Germinal center (tissue), 1 donor: ENCODE measurements at places on chromosomes 5 and 9.

DNA sequence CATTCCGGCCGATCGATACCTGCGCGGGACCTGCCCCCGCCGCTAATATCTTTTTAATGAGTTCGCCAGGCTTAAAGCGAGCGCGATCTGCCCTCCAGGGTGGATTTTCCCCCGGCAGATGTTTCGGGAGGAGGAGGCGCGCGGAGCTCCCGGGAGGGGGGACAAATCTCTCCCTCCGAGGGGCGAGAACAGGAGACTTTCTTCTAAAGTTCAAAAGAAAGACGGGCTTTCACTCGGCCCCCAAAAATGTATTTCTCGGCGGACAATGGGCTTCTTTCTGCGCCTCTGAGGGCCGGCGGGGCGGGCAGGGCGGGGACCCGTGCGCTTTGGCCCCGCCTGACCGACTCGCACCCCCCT is 4.1 kb upstream of the PRDM12 start:
- DNase-seq: no peak

DNA sequence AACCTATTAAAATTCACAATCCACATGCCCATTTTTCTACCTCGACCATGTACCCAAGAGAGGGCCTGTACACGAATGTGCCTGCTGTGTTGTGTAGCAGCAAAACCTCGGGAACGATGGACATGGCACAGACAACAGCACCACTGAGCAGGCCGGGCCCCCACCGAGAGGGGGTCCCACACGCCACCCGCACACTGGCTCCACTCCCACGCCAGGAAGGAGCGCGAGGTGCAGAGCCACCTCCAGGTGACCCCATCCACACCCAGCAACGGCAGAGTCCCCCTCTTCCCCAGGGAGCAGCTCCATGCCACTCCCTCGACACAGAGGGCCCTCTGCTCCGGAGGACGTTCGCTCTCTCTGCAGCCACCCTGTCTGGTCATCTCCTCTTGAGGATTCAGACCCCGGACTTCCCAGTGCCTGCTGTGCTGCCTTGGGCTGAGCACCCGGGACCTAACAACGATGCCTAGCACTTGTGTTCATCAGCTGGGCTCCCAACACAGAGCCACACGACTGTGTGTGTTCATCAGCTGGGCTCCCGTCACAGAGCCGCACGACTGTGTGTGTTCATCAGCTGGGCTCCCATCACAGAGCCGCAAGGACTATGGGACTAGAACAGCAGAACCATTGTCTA is 25.3 kb upstream of the ADAMTS2 start:
- no peak for DNase-seq

GRCh38 chr5:79456890-79457583 is 56.9 kb downstream of the HOMER1 start:
- DNase-seq: no peak

DNA sequence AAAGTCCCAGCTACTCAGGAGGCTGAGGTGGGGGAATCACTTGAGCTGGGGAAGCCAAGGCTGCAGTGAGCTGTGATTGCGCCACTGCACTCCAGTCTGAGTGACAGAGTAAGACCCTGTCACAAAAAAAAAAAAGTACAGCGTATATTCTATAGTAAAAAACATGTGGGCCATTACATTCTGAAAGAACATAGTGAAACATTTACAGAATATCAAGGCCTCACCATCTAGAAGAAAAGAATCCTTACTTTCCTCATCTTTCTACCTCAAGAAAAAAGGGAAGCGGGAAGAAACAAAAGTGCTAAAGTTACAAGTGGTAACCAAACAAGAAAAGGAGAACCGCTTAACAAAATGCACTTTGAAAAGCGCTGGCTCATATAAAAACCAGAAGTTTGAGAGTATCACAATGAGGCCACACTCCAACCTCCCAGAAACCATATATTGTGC is 5.7 kb upstream of the SYK start:
- DNase-seq: no peak

DNA sequence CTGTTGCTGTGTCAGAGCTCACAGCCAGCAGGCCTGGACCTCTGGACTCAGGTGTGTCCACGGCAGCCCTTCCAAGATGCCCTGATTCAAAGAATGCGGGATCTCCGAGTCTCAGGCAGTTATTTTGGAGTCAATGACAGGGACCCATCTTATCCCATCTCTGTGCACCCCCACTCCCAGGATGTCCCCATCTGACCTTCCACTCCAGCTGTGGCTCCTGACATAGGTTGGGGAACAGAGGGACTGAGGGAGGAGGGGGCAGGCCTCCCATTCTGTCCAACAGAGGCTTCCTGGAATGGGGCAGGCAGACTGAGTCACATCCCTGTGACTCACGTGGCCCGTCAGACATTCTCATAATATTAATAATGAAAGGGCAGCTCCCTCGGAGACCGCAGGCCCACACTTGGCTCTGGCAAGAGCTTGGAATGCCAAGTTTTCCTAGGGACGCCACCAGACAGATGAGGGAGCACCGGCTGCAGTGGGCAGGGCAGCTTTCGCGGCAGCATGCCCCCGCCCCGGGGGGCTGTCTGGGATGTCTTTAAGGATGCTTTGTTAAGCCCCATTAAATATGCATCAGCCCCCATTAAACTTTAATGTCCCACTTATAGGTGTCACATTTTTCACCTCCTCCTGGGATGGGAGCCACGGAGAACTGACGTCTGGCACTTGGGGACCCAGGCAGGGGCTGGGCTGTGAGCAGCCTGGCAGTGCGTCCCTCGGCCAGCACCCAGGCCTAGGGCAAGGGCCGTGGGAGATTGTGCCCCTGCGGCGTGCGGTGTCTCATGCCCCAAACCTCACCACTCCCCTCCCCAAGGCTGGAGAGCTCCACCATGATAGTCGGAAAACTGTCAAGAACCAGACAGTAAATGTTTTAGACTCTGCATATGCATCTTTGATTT is 23.6 kb upstream of the FIBCD1 start:
- DNase-seq: no peak

DNA sequence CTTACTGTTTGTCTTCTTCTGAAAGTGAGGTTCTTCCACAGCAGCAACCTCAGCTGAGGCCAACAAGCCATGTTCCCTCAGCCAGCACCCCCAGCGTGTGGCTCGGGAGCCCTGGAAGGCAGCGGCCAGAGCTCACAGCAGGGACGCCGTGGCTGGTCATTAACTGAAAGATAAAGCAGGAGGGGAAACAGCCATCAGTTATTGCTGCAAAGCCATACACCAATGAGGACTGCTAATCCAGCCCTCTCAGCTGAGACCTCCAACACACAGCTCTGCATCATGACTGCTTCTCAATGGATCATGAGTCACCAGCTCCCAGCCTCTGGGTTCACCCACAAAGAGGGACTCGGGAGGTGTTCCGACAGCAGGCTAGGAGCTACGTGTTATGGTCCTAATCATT is 24.3 kb downstream of the ABCA1 start:
- no peak for DNase-seq

- DNase-seq: no peak
Observed at GRCh38 chr9:94111446-94111845, 27.2 kb downstream of the PTPDC1 start.

DNA sequence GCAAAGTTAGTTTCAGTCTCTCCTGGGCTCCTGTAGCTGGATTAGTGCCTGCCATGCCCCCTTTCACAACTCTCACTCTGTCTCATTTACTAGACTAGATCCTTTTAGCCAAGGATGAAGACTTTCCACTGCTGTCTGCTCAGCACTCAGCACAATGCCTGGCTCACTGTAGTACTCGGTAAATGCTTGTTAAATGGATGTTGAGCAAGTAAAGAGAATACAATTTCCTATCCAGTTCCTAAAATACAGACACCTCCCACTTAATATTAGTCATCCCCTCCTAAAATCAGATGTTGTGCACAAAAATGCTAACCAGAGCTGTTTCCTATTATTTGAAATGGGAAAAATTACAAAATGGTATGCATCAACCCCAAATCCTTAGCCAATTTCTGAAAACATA is 195.8 kb downstream of the SREK1 start:
- no peak for DNase-seq

DNA sequence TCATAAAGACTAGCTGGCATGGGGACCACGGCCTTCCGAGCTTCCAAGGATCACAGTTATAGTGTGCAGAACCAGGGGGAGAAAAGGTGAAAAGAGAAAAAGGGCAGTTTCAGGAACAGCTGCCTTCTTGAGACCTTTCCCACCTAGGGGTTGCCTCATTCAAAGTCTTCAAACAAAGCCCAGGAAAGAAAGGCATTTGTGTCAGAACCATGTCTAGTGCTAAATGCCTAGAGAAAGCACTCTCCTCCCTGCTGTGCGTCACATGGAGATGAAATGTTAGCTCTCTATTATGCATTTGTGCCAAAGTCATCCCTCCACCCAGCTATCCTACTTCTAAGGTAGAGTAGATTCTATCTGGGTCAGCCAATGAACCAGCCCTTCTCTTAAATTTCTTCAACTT is 1037.3 kb upstream of the WWC1 start:
- DNase-seq: no peak

GRCh38 chr5:67021521-67021920 is 175.1 kb downstream of the CD180 start:
- DNase-seq: no peak

- DNase-seq: no peak
Observed at GRCh38 chr5:169781420-169782345, 144.6 kb downstream of the DOCK2 start.

DNA sequence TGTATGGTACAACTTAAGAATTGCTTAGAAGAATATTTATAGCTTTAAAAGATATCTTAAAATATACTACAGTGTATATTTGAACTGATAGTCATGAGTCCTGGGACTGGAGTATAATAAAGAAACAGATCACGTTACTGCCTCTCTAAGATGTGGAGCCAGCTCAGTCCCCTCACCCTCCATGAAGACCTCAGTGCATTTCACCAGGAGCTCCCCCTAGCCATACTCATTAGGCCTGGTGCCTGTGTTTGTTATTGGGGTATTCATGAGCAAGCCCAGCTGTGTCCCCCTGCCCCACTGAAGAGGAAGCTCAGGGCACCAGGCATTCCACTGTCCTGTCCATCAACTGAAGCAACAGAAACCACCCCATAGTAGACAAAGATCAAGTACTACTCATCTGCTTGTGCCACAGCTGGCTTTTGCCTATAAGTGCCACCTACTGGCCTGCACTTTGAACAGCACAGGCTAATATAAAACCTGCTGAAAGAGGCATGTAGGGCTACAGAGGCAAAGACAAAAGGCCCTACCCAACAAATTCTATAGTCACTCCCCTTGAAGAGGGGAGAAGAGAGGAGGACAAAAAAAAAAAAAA is 850.2 kb upstream of the NUDT12 start:
- DNase-seq: no peak

DNA sequence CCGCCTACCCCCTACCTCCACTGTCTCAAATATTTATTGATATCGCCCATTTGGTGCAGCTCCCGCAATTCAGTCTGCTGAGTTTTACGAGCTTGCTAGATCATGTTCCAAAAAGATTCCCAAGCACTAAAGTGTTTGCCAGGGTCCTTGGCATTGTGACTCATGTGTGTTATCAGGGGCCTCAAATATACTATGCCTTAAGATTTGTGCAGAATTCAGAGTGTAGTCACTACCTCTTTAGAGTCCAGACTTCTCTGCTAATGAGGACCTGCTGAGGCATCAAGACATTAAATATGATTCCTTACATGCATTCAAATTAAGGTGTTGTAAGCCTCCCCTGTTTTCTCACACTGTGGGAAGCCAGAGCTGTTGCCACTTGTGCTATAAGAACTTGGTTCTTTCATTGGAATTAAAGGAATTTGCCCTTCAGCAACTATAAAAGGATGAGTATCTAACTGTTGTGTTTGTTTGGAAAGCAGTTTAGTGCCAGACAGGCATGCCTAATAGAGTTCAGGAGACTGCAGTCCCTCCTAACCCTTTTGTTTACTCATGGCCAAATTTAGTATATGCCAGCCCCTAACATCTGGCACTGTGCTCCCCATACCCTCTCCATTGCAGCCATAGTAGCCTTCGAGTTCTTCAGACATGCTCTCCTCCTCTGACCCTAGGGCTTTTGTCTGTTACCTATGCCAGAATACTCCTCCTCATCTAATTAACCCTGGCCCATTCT is 316.4 kb downstream of the NR3C1 start:
- DNase-seq: no peak

DNA sequence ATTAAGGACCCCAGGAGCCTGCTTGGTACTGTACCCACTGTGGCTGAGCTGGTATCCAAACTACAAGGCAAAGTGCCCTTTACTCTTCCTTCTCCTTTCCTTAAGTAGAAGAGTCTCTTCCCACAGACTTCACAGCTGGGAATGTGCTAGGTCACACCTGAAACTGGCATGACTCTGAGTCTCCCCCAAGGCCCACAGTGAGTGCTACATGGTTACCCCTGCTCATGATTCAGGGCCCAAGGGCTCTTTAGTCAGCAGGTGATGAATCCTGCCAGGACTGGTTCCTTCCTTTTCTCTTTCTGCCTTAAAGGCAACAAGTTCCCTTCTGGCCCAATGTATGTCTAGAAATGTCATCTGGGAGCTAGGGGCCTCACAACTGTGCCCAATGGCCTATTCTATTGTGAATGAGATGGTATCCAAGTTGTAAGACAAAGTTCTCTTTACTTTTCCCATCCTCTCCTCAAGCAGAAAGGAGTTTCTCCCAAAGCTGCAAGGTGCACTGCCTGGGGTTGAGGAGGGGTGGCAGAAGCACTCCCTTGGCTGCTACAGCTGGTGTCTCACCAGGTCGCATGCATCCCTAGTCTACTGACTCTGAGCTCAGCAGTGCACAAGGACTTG is 134.4 kb downstream of the TMEM38B start:
- DNase-seq: no peak

GRCh38 chr9:128072144-128073021 is 4.4 kb downstream of the SLC25A25 start:
- peak; percentile 46 for DNase-seq

DNA sequence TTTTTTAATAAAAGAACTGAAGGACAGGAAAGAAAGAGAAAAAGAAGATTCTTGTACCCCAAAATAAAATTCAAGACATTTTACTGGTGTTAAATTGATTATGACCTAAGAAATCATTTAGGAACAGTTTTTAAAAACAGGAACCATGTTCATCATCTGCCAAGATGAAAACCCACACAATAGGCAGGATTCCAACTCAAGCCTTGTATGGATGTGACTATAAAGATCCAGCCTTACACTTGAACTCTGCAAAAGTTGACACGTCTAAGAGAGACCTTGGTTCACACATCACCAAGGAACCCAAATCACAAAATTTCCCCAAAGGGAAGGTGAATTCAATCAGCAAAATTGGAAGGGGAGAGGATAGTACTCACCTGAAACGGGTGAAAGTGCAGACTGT is 82.6 kb downstream of the SMIM23 start:
- DNase-seq: no peak

DNA sequence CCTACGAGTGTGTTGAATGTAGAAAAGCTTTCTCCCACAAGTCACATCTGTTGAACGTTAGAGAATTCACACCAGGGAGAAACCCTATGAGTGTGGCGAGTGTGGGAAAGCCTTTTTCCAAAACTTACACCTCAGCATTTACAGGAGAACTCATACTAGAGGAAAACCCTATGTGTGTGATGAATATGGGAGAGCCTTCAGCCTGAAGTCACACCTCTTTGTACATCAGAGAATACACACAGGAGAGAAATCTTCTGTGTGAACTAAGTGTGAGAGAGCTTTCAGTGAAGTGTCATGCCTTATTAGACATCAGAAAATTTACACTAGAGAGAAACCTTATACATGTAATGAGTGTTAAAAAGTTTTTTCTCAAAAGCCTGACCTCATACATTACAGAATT is 41.8 kb upstream of the GPX3 start:
- no peak for DNase-seq
